A549 treated with RU486 at 1 μM for 4 hours (cell line): ENCODE measurements at places on chromosomes 3 and 15. TPM values are rescaled to one million over a fixed set of nuclear protein-coding genes. Genes with fewer than 3 reads are reported as not detected.

CDHR4 gene
- total RNA-seq: 0.11 to 0.29 TPM (median 0.24 TPM) in 4 of 5 replicates, not detected in the other

SMCO1 gene
- total RNA-seq: not detected in 5 replicates

SPINK8 gene
- total RNA-seq: not detected in 5 replicates

TMCO5A gene
- total RNA-seq: not detected in 5 replicates

UCN2 gene
- total RNA-seq: 7.3 to 10.3 TPM (median 8.6 TPM) in 5 replicates

BLOC1S6 gene
- 12.5 to 25.9 TPM (median 20.4 TPM) in 5 replicates for total RNA-seq

MAP6D1 gene
- 5.7 to 7.2 TPM (median 6.7 TPM) in 5 replicates for total RNA-seq
